GM19239 (cell line): ENCODE measurements at places on chromosomes 1 and 21.

- DNase-seq, result no peak
These were observed 20.7 kb downstream of the LHX9 start for GRCh38 chr1:197937892-197938291.

DNA sequence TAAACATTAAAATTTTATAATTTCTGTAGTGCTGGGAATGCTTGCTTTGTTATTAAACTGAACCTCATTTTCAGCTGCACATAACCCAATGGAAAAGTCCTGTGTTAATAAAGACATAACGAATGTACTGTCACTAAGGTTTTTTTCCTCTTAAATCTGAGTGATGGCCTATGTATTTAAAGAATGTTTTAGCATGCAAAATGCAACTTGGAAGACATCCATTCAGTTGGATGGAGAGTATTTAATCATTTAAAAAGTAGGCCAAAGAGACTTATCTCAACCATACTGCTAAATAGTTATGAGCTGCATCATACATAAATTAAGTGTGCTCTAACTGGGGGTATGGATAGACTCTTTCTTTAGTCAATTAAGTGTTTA, 48.5 kb downstream of the RWDD3 start:
- DNase-seq, result no peak

GRCh38 chr1:208171616-208172422, 72.4 kb downstream of the PLXNA2 start:
- no peak for DNase-seq

- DNase-seq, result no peak
These were observed 88.0 kb downstream of the HIVEP3 start for GRCh38 chr1:41830726-41831125.

DNA sequence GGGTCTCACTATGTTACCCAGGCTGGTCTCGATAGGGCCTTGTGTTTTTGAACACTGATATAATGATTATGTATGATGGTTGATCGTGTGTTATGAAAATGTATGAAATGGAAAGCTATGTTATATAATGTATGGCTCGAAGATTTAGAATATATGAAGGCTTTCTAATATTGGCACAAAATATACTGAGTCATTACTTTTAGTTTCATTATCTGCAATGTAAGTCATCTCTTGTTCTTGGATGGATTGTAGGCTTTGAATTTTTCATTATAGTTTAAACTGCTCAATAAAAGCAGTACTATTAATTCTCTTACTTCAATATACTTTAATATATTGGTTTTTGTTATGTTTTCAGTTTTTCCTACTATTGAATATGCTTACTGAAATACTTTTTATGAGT, 10.1 kb downstream of the FMN2 start:
- DNase-seq, result no peak

DNA sequence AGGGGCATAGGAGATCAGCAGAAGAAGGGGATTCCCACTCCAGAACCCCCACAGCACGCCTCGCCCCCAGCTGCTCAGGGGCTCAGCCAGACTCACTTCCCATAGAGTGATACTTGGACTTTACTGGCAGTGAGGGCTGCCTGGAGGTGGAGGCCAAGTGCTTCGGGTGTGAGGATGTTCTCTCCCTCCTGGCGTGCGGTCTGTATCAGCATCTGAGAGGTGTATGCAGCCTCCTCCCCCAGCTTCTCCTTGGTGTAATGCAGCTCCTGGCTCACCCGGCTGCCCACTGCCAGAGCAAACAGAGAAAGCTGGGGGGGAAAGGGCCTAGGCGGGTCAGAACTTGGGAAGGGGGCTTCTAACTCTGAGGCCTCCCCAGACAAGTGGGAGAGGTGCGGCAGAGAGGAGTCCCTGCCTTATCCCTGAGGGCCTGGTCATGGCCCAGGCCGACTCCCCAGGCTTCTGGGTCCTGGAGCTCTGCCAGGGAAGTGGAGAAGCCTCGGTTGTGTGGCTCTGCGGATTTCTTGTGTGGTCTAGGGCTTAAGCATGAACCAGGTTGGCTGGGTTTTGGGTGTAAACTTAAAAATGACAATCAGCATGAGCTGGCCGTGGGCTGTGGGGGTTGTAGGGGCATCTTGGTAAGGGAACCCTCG, 10.9 kb downstream of the PTCH2 start:
- no peak for DNase-seq

DNA sequence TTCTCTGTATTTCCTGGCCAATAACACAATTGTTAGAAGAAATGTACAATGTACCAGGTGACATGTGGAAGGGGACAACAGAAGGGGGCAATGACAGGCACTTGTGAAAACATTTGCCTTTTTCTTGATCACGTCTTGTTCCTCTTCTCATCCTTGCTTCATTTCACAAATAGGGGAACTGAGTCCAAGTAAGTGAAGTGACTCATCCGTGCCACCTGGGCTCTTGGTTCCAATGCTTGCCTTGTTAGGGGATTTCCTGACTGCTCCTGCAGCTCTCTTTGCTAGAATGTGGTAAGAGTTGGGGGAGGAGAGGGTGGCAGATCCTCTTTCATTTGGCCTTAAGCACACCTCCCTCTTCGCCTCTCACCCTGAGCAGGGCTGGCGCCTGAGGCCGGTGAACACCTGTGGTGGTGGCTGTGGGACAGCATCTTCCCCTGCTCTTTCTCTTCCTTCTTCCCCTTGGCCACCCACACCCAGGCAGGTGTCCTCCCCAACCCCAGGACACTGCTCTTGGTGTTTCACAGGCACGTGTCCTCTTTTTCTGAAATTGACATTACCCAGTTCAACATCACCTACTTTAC, 2.2 kb upstream of the RHEX start:
- no peak for DNase-seq

GRCh38 chr1:183812128-183812527, 7.2 kb downstream of the RGL1 start:
- no peak for DNase-seq

GRCh38 chr1:94803517-94804441, 16.4 kb upstream of the SLC44A3 start:
- DNase-seq, result no peak

- no peak for DNase-seq
These were observed 113.0 kb upstream of the VAV3 start for GRCh38 chr1:108077991-108078390.
